ENCODE measurements at places on chromosomes 3 and 15. TPM values are rescaled to one million over a fixed set of nuclear protein-coding genes. Genes with fewer than 3 reads are reported as not detected.

The CPOX gene
- polyA plus RNA-seq: 22.1 TPM

- peak; percentile 60 for DNase-seq
Measured at GRCh38 chr3:123067689-123068600, 1.1 kb downstream of the PDIA5 start.

DNA sequence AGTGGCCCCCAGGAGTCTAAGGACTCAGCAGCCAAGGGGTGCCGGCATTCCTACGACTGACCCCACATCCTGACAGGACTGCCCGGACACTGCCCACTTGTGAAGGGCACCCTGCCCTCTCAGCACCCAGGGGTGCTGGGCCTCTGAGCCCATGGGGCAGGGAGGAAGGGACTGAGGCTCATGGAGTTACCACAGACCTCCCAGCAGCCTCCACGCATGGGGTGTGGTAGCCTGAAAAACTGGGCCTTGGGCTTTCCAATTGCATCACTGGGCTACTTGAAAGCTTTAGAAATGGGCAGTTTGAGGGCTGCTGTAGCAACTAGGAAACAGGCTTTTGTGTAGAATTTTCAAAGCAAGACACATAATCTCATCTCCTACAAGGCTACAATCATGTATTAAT is 13.2 kb downstream of the TKT start:
- no peak for DNase-seq

The NR2E3 gene
- 0.17 TPM for polyA plus RNA-seq

- DNase-seq: no peak
Measured at GRCh38 chr15:47296881-47297280, 420.4 kb upstream of the SEMA6D start.

The COL6A6 gene
- not detected for polyA plus RNA-seq

The PAK6 gene
- polyA plus RNA-seq: 0.12 TPM

GRCh38 chr3:40337136-40338108 is 27.9 kb downstream of the EIF1B start:
- DNase-seq: no peak

DNA sequence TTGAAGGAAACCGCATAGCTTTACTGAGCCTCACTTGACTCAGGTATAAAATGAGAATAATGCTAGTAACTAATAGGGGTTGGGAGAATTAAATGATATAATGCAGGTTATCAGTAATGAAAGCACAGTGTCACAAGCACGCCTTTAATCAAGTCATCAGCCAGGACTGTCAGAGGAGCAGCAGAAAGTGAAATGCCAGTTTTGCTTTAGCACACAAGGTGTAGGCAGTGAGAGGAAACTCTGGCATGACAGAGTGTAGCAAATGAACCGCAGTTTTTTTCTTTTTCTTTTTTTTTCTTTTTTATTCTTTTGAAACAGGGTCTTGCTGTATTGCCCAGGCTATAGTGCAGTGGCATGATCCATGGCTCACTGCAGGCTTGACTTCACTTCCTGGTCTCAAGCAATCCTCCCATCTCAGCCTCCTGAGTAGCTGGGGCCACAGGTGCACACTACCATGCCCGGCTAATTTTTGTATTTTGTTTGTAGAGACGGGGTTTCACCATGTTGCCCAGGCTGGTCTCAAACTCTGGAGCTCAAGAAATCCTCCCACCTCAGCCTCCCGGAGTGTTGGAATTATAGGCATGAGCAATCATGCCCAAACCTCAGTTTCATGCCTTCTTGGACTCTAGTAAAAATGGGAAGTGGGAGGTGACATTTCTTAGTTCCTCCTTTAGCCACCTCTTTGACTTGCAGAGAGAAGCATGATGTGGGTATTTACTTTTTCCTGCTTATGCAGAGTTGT is 9.7 kb upstream of the SCAANT1 start:
- DNase-seq: no peak

DNA sequence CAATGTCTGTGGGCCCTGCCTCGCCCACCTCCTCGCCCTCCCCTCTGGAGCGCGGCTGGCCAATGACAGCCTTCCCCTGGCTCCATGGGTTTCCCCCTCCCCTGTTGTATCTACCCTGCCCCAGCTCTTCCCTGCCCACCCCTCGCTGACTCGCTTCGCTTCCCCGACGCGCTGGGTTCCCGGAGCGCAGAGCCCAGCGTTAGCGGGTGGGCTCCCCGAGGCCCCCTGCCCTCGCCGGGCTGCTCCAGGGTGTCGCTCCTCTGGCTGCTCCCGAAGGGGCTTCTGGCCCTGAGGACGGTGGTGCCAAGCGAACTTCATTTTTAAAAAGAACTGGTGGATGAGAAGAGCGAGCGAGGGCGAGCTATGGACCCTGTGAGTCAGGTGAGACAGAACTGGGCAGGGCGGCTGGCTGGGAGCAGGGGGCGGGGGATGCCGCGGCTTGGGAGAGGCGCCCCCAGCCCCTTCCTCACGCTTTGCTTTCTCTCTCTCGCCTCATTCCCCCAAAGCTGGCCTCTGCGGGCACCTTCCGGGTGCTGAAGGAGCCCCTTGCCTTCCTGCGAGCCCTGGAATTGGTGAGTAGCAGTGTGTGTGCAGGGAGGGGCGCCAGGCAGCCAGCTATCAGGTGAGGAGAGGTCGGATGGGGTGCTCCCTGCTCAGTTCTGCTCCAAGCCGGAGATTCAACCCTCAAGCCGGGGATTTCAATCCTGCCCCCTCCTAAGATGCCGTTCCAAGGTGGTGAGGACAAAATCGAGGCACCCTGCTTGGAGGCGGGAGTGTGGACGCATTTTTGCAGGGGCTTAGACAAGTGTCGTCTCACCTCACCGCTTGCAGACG is at the start of gene SYNPR:
Gene SYNPR, plus strand, starts transcription at position 138 of the 834 bp plus-strand sequence.
- no peak for DNase-seq

DNA sequence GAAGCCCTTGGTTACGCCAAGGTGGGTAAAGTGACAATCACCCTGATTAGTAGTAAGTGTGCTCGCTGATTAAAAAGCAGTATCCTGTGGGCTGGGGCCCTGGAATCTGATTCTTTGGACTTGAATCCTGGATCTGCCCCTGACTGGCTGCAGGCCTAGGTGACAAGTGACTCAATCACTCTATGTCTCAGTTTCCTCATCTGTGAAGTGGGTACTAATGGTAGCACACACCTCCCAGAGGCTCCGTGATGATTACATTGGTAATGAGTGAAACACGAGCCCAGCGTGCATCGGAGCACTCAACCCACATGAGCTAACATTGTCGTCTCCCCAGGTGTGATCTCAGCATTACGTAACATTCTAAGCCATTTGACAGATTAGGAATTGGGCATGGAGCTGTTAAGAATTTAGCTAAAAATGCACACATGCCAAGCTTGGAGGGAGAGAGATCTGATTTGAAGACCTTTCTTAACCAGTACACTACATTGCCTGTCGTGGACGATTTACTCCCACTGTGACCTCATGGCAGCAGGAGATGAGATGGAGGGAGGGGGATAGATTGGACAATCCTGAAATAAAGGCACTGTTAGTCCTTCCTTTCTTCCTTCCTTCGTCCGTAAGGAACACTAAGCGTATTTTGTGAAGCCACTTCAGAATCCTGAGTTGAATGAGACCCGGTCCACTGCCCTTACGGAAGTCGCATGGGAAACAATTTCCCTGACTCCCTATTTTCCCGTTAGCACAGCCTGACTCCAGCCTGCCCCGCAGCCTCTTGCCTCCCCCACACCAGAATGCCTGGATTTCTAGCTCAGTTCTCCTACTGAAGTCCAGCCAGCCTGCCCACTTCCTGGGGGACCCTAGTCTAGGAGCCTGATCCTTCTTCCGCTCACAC is 32.1 kb downstream of the MGLL start:
- DNase-seq: no peak

The FBLN2 gene
- polyA plus RNA-seq: 1.6 TPM

The CHST13 gene
- 0.49 TPM for polyA plus RNA-seq

DNA sequence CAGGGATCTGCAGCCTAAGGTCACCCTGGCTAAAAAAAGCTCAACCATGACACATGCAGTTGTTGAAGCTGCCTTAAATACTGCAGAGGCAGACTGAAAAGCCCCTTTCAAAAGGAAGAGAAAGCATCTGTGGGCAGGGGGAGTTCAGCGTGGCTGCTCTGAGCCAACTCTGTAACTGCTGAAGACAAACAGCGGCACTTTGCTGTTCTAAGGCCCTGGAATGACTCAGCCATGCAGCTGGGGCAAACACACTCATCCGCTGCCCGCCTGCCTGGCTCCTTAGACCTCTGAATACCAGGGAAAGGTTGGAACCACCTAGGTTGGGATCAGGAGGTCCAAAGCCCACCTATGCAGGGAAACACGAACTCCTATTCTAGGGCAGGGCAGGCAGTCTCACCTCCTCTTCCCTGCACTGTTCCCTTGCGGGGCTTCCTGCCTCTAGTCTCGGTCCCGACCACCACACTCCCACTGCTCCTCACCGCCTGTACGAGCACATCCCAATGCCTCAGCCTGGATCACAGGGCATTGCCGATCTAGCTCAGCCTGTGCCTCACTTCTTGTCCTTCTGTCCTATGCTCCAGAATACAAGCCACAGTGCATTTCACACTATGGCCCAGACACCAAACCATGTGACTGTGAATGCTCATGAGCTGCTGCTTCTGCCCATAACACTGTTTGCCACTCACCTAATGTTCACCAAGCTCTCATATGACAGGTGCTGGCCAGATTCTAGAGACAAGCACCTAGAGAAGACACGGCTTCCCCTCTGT is 6.6 kb upstream of the MUSTN1 start:
- DNase-seq: no peak

DNA sequence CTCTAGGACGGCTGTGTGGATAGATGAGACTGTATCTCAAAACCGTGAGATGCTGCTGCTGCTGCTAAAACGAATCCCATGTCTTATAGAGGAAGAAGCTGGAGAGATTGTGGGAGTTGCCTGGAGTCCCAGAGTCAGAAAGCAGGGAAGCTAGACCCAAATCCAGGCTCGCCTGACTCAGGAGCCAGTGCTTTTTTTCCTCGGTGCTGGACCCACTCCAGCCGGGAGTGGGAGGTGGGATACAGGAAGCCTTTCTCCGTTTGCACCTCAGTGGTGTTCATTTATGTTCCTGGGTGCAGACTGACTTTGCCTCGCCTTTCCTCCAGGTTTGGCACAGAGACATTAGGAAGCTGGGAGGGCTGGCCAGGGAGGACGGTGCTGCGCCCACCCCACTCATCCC is 150.9 kb upstream of the LINGO1 start:
- DNase-seq: no peak

DNA sequence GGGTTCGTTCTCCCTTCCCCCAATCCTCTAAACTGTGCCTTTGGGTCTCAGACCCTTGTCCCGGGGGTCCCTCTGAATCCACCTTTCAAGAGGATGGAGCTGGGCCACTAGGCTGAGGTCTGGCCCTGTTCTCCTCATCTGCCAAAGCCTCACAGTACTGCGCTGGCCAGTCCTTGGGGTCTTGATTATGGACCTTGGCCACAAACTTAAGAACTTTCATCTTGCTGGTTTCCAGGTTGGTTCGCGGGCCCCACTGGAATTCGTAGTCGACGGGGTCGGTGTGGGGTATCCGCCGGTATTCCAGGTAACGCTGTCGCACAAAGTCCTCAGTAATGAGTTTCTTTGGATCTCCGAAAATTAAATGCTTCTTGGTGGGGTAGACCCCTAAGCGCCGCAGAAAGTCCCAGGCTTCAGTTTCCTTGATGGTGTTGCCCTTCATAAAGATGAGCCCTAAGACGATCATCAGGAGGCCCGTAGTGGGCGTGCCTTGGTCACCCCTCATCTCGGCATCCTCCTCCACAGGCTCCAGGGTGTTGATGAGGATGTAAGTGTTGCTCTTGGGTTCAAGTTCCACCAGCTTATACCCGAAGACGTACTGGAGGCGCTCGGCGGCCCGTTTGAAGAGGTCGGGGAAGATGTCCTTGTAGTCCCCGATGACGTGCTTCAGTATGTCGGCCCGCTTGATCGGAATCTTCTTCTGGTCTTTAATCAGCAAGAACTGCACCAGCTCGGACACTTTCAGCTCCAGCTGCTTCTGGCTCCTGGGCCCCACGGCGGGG is 727 bp downstream of the NSMCE3 start:
- peak; percentile 53 for DNase-seq

GRCh38 chr3:39147711-39148434 is 5.5 kb downstream of the CSRNP1 start:
- DNase-seq: no peak

GRCh38 chr3:33171580-33171979 is 47.0 kb downstream of the SUSD5 start:
- no peak for DNase-seq

DNA sequence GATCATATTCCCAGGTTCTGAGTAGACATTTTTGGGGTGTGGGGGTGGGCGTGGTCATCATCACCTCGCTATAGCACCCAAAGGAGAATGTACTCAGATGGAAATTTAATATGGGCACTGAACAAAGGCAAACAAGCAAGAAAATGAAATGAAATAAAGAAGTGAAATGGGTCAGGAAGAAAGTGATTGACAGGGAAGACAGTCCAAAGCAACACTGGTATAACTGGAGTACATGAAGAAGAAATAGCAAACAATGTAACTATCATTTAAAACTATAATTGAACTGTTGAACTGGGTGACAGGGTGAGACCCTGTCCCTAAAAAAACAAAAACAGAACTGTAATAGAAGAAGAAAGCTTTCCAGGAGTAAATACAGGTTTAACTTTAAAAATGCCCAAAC is 24.8 kb downstream of the RPL39L start:
- no peak for DNase-seq

The DUOXA2 gene
- not detected for polyA plus RNA-seq
